ENCODE measurements at places on chromosomes 12 and 14.

- DNase-seq: no peak
These were observed 67.5 kb upstream of the PRIMA1 start for GRCh38 chr14:93855737-93856136.

DNA sequence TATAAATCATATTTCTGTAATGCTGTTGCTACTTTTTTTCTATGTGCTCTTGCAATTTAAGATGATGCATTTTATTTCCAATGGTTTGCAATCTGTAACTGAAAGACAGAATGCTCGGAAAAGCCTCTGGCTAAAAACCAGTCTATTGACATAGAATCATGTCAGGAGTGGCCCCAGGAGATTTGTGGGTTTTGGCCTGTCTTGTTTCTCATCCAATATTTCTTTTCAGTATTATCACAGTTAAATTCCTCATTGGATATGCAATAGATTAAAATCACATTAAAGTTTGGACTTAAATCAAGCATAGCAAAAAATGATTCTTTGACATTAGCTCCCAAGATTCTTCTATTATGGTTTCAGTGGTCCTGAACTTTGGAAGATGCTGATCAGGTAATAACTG lies 19.1 kb upstream of the SLC38A2 start:
- DNase-seq: no peak

DNA sequence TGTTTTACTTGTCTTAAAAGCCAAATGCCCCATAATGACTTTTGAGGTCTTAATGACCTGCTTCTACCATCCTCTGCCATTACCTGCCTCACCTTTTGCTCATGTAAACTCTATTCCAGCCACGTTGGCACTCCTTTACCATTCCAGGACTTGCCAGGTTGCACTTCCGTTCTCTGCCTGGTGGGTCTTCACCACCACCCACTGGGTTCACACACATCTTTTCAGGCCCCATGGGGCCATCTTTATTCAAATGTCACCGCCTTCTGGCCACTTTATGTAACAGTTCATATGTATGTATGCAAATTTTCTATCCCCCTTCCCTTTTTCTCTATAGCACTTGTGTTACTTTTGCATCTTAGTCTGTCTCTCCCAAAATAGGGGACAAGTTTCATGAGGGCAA lies 57.7 kb downstream of the ATP2A2 start:
- no peak for DNase-seq

GRCh38 chr12:34393086-34393820 lies 371.0 kb downstream of the ALG10 start:
- DNase-seq: no peak

GRCh38 chr12:132824053-132824452 lies 4.6 kb downstream of the GOLGA3 start:
- no peak for DNase-seq

DNA sequence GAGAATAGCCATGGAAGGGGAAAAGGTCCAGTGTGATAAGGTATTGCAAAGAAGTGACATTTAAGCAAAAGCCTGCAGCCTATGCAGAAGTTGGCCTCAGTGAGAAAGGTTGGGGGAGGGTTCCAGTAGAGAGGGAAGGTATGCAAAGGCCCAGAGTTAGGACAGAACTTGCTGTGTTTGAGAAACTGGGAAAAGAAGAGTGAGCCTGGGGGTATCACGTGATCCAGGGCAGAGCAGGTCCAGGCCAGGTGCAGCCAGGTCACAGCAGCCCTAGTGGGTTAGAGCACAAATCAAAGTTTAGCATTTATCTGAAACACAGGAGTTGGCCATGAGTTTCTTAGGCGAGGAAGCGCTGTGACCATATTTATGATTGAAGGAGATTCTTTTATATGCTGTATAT lies 1.6 kb downstream of the SERPINA5 start:
- DNase-seq: no peak

- DNase-seq: no peak
These were observed at the start of gene PAH for GRCh38 chr12:102917026-102917787. PAH (minus strand) TSS chr12:102917244; CDS start chr12:102917130, 114 bp downstream.

DNA sequence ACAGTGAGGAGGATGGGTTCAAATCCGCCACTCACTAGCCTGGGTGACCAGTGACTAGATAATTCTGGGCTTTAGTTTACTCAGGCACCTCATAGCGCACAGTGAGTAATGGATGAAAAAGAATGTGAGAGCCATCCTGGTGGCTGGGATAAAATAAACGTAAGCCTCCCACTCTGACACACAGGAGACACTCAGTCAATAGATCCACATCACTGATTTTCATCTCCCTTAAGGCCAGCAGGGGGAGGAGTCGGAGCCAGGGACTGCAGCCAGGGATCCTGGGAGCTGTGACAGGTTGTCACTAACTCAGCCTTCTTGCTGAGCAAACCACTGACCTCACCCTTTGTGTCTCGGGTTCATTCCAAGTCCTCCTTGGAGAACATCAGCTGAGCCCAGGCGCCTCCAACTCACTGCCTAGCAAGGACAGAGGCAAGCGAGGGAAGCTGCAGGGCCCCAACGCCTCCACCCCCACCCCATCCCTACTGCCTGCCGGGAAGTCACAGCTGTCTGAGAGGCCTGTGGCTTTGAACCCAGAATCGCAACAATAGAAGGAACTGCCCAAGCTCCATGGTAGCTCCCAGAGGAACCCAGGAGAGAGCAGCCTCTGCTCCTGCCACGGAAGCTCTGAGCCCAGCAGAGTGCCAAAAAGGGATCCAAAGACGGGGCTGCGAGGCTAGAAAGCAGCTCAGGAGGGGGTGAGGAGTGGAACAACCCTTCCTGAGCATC lies 30.7 kb downstream of the PXN start:
- DNase-seq: no peak

- no peak for DNase-seq
These were observed 24.2 kb upstream of the SNRPF start for GRCh38 chr12:95834572-95834971.

DNA sequence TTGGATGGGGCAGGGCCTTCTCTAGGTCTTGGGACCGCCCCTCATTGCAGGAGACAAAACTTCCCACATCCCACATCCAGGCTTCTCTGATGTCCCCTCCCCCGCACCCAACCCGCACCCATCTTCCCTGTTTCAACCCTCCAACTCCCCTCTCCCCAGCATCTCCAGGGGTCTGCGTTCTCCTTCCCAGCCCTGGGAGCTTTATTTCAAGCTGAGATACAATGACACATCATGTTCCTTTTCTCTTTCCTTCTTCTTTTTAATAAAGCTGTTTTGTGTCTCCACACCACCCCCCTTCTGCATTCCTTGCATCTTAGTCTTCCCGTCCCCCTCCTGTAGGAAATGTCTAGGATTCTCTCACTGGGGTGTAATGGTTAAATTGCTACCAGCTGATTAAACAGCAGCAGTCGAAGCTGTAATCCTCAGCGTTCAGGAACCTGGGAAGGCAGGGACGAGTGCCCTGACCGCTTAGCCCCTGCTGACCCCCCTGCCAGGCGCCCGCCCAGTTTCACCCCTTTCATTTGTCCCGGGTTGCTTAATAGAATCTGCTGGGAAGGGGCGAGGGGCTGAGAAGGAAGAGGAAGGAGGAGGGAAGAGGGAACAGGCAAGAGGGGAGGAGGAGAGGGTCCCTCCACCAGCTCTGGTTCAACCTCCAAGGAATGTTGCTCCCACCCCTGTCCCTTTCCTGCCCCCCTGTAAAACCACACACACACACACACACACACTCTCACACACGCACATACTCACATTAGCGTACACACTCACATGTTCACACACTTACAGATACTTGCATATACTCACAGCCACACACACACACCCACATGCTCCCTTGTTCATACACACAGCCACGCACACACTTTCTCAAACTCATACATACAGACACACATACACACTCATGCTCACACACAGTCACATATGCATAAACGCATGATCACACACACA lies 104.5 kb upstream of the MED13L start:
- DNase-seq: no peak

DNA sequence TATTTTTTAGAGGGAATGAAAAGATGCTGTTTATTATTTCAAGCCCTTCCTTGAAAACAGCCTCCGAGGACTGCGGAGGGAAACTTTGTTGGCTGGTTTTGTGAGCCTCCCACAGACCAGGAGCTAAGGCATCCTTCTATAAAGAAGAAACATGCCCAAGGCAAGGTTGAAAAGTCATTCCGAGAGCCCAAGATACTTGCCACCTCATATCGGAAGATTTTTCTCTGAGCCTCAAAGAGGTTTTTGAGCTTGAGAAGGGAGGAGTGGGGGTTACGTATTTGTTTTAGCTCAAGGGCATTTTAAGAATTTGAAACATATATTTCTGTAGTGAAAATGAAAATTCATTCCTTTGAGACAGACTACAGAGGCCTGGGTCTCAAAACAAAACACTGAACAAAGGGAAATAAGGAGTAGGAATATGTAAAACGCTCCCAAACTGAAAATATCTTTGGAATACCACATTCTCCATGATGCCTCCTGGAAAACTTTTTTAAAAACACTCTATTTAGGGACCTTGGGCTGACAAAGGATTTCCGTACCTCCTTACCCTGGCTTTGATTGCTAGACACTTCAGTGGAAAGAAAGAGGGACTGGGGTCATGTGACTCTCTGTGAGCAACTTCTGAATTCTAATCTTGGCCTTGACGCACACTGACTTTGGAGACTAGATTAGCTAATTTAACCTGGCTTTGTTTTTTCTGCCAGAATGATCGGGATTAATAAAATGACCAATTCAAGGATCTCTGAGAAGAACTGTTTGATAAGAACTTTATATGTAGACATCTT lies 180.9 kb downstream of the SRGAP1 start:
- DNase-seq: no peak

DNA sequence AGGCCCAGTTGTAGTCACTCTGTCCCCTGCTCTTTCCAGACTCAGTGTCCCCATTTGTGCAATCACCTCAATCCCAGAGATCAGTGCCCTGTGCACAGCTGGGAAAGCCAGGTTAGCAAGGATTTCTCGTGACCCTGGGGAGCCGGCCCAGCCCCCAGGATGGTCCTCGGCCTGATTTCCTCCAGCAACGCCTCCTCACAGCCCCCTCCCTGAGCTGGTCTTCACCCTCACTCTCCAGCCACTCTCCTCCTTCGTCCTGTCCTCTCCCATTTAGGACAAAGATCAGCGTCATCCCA lies 194.8 kb upstream of the C14orf180 start:
- DNase-seq: no peak

- no peak for DNase-seq
These were observed 60.8 kb downstream of the SAMD4A start for GRCh38 chr14:54627540-54628363.

GRCh38 chr12:19978193-19978592 lies 390.1 kb upstream of the PDE3A start:
- no peak for DNase-seq

DNA sequence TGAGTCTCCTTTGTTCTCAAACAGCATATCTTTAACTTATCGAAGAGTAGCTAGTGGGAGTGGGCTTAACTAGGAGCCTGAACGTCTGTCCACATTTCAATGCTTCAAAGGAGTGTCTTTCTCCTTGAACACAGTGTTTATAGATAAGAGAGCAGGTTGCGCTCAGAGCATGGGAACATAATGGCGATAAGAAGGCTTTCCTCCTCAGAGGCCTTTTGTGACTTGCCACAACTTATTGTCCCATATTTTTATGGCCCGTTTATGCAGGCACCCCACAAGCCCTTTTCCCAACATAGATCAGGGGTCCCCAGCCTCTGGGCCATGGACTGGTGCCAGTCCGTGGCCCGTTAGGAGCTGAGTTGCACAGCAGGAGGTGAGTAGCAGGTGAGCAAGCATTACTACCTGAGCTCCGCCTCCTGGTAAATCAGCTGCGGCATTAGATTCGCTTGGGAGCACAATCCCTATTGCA lies 2.6 kb upstream of the DDX47 start:
- DNase-seq: no peak

- DNase-seq: no peak
These were observed 132.6 kb downstream of the IGF1 start for GRCh38 chr12:102347811-102348210.

GRCh38 chr12:53201639-53202038 lies 5.4 kb downstream of the ITGB7 start:
- DNase-seq: no peak

- no peak for DNase-seq
These were observed 9.7 kb downstream of the DDX47 start for GRCh38 chr12:12822886-12823285.

DNA sequence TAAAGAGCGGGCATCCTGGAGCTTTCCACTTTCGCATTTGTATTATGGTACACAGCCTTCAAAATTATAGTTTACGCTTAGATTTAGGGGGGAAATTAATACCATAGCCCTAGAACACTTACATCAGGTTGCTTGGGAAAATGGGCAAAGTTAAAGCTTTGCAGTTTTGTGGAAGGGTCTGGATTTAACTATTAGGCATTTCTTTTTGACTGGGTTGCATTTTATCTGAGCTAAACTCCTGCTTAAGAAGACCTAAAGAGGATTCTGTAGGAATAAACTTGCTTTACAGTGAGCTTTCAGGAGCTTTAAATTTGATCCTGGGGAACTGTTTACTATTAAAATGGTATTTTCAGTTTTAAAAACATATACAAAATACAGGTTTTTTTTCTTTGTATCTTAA lies 42.8 kb upstream of the PTPRQ start:
- DNase-seq: no peak

DNA sequence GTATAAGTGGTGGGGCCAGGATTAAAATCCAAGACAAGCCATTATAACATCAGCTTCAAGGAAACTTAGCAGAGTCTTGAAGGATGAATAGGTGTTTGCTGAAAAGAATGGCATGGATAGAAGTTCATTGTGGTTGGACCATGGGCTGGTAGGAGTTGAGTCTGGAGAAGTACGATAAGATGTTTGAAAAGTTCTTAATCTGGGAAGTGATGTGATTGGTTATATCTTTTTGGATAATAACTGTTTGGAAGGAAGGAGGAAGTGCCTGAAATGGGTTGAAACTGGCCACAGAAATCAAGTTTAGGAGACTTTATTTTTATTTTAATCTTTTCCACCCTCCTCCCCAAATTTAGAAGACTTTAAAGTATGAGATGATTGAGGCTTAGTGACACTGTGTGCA lies 4.9 kb downstream of the DENR start:
- no peak for DNase-seq

- DNase-seq: no peak
These were observed 13.4 kb upstream of the KLHL42 start for GRCh38 chr12:27766587-27766986.

GRCh38 chr12:89969093-89969492 lies 260.5 kb upstream of the ATP2B1 start:
- DNase-seq: no peak

- no peak for DNase-seq
These were observed 77.8 kb downstream of the SERPINA3 start for GRCh38 chr14:94689985-94690400.
